ENCODE measurements at places on chromosomes 4 and X.

GRCh38 chrX:22577181-22577580 lies 304.5 kb downstream of the CBLL2 start:
- no peak for DNase-seq

DNA sequence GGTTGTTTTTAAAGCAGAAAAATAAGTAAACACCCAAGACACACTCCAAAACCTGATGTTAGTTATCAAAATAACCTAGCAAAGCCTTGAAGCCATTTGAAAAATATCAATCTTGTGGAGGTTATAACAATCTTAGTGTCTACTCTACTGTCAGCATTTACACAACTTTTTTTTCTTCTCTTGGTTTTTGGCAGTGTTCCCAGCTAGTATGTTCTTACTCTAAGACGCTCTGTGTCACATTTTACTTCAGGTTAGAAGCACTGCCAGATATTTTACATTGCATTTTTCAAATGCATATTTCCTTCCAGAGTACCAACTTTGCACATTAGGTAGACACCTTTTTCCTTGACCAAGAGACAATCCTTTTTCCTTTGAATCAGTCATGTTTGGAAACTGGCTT lies 114.0 kb upstream of the INPP4B start:
- DNase-seq: no peak

GRCh38 chrX:120742946-120743665 lies 113.3 kb upstream of the C1GALT1C1 start:
- DNase-seq: no peak

- no peak for DNase-seq
These were observed 345.2 kb upstream of the GRID2 start for GRCh38 chr4:91958596-91958995.

DNA sequence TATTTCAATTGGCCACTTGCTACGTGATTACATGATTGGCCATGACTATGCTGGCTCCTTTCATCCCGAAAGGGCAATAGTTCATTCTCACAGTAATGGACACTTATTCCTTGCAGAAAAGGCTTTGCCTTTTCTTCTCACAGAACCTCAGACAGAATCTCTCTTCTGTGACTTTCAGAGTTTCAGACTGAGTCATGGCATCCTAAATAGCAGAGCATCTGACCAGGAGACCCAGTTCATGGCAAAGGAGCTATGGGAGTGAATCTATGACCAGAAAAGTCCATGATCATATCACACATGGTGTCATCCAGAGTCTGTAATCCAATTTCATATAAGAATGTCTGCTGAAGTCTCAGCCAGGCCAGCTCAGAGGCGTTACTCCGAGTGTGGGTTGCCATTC lies 263.3 kb upstream of the CLNK start:
- DNase-seq: no peak

DNA sequence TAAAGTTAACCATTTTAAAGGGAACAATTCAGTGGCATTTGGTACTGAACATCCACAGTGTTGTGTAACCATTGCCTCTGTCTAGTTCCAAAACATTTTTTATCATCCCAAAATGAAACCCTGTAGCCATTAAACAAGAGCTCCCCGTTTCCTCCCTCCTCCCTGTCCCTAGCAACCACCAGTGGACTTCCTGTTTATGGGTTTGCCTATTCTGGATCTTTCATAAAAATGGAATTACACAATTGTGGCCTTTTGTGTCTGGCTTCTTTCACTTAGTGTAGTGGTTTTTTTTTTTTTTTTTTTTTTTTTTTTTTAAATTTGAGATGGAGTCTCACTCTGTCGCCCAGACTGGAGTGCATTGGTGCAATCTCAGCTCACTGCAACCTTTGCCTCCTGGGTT lies 11.6 kb downstream of the RBMX2 start:
- DNase-seq: no peak

GRCh38 chr4:36196145-36196913 lies 48.0 kb downstream of the ARAP2 start:
- DNase-seq: no peak

DNA sequence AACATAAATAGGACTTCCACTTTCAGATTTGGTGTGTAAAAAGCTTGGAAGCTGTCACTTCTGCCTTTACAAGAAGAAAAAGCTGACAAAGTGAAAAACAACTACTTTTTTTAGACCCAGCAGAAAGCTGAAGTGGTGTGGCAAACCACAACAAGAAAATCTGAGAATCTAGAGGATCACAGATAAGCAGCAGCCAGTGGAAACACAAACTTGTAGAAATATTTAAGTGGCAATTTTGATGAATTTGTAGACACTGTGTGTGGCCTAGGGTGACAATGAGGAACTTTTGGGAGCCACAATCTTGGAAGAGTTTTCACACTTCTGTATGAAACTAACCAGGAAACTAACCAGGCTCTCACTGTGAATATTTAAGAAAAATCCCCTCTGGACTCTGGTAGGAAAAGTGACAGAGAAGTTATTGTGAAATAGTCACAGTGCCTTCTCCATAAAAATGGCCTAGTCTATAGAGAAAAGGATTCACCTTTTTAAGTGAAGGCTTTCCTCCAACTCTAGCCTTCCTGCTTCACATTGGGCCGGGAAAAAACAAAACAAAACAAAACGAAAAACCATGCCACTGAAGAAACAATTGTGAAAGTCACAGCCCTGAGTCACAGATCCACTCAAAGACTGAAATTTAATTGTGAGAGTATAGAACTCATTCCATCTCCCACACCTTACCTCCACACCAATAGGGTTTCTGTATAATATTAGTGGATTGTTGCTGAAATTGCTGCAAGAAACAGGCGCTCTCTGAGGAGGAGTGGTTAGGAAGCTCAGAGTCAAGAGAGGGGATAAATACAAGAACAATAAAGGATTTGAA lies 26.7 kb upstream of the GUCY1A1 start:
- no peak for DNase-seq

GRCh38 chr4:112167794-112168193 lies 22.5 kb downstream of the FAM241A start:
- DNase-seq: no peak

- DNase-seq: no peak
These were observed 310.1 kb upstream of the SPOCK3 start for GRCh38 chr4:167544391-167544790.

GRCh38 chrX:134161162-134161561 lies 75.8 kb upstream of the CCDC160 start:
- no peak for DNase-seq

- DNase-seq: no peak
These were observed 195.9 kb downstream of the CHM start for GRCh38 chrX:85851418-85851817.

DNA sequence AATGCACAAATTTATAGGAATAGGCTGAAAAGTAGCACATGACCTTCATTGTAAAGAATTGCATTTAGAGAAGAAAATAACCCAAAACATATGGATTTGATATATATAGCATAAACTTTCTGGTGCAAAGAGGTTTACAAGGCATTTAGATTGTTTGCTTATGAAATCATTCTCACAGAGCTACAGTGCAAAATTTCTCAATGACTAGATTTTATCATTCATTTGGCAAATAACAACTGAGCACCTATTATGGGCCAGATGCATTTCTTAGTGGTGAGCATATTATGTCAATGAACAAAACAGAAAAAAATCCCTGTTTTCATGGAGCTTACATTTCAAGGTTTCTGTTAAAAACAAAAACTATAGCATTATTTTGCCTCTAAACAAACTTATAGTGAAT lies 34.1 kb upstream of the TNIP3 start:
- no peak for DNase-seq

DNA sequence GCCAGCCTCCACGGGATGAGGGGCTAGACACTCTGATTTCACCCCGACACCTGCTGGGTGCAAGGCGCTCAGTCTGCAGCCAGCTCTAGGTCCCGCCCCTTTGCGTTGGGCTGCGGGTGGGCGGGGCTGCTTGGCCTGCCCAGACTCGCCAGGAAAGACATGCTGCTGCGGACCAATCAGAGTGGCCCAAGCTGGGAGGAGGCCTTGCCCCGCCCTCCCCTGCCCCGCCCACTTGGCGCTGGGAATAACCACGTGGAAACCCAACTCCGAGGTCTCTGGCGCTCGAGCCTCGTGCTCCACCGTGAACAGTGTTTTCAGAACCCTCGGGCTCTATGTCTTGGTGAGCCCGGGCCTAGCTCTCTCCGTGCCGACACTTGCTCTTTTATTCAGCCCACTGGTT lies 5.3 kb upstream of the VMA21 start:
- DNase-seq: no peak

DNA sequence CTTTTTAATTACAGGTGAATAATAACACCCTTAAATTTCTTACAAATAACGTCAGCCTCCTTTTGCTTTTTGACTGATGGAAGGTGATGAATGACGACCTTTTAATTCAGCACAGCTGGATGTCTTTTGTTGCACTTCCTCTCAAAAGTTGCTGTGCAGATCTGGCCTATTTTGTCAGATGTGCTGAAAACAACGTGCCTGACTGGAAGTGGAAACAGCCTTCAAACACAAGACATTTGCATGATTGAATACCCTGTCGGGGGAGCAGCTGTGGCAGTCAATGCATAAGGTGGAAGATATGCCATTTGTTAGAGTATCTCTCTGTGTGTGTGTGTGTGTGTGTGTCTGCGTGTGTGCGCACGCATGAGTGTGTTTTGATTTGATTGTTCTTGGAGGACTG lies 579.7 kb downstream of the SPRY1 start:
- DNase-seq: no peak

- DNase-seq: no peak
These were observed 98.0 kb downstream of the SLC2A9 start for GRCh38 chr4:9923195-9923812.

GRCh38 chr4:141037446-141037845 lies 95.8 kb downstream of the RNF150 start:
- no peak for DNase-seq

- DNase-seq: no peak
These were observed 37.2 kb downstream of the CASP3 start for GRCh38 chr4:184612074-184612473.

- DNase-seq: no peak
These were observed 736.5 kb upstream of the FTHL17 start for GRCh38 chrX:31808357-31808756.

- DNase-seq: no peak
These were observed 245.8 kb upstream of the DMD start for GRCh38 chrX:33457102-33457501.

DNA sequence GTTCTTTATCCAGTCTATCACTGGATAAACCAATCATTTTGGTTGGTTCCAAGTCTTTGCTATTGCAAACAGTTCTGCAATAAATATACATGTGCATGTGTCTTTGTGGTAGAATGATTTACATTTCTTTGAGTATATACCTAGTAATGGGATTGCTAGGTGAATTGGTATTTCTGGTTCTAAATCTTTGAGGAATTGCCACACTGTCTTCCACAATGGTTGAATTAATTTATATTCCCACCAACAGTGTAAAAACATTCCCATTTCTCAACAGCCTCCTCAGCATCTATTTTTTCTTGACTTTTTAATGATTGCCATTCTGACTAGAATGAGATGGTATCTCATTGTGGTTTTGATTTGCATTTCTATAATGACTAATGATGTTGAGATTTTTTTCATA lies 791.7 kb upstream of the AGA start:
- DNase-seq: no peak

DNA sequence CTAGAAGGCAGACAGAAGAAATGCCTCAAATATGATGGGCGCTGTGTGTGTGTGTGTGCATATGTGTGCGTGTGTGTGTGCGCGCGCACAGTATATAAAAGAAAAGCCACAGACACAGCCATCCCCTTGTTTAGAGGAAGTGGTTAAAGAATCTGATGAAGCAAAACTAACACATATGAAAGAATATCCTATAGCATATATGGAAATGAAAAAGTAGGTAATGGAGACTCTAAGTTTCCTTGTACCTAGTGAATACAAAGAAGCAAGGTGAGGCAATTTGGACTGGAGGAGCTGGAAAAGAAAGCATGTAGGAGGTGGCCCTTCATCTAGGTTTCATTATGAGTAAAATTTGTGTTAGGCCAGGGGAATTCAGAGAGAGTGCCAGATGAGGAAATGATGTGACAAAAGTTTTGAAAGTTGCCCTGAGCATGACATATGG lies 58.6 kb upstream of the MCF2 start:
- no peak for DNase-seq

DNA sequence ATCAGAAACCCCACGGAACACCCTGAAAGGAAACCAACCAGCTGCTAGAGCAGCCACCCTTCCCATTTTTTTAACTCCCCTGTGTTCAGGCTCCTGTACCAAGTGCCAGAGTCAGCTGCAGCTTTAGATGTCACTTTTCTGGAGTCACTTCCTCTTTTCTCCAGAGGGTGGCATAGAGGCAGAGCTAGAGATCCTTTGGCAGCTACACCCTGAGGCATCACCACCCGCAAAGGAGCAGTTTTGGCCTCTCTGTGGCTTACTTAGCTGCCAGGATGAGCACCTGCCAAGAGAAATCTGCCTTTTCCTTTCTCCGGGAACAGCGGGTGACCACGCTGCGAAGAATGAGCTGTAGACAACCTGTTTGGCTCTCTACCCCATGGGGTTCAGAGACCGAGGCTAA lies 58.0 kb upstream of the CHRDL1 start:
- peak; percentile 2 for DNase-seq

DNA sequence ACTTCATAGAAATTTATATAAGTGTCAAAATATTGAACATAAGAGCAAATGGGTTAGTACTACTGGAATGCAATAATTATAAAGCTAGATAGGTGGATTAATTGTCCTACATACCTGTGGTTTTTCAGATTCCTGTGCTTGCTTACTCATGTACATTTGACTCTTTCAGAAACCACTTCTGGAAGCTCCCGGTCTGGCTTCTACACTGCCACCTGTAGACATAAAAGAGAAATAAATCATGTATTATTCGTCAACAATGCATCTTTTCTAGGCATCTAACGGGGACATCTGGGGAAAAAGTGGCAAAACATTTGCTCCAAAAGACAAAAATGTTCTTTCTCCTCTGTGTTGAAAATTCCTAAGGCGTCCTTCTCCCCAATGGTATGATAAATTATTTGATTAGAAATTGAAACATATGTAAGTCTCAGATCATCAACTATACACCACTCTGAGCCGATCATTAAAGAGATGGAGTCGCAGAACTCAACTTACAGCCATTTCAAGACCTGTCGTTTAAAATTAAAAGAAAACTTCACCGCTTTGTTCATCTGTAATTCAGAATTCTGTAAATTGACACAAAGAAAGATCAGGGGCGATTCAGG lies 648.7 kb upstream of the DIPK2B start:
- DNase-seq: no peak

DNA sequence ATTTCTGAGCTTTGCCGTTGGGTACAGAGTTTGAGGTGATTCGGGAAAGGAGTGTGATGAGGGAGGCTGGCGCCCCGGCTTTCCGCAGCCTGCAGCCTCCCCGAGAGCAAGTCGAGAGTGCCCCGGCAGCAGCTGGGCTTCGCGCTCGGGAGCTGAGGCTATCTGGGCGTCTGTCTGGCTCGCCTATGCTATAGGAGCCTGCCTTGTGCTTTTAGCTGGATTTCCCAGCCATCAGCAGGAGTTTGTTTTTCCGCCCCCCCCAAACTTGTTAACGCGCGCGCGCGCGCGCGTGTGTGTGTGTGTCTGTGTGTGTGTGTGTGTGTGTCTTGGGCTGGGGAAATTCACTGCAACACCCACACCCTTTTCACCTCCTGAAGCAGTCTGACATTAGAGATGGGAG lies 765 bp upstream of the DGKK start:
- peak; percentile 6 for DNase-seq
